ENCODE measurements at places on chromosomes 16 and 17.
A peak's percentile ranks its signal among the peaks of the same experiment; 100 is the strongest.

GRCh38 chr16:86011532-86011931 is 112.6 kb downstream of the IRF8 start:
- DNase-seq = no peak

DNA sequence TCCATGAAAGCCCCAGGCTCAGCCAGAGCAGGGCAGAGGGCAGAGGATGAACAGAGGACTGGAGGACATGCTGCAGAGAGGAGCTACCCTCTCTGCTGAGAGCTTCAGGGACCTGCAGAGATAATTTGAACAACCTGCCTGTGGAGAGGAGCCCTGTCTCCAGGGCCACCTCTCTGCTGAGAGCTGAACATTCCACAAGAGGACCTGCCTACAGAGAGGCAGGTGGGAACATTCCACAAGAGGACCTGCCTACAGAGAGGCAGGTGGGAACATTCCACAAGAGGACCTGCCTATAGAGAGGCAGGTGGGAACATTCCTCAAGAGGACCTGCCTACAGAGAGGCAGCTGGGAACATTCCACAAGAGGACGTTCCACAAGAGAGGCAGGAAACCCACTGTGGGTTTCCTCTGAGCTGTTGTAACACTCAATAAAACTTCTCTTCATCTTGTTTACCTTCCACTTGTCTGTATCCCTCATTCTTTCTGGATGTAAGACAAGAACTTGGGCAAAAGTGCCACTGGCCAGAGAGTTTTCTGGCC is 551.9 kb upstream of the CA10 start:
- no peak for DNase-seq

- no peak for DNase-seq
Measured at GRCh38 chr16:71851746-71852145, 6.0 kb downstream of the ATXN1L start.

DNA sequence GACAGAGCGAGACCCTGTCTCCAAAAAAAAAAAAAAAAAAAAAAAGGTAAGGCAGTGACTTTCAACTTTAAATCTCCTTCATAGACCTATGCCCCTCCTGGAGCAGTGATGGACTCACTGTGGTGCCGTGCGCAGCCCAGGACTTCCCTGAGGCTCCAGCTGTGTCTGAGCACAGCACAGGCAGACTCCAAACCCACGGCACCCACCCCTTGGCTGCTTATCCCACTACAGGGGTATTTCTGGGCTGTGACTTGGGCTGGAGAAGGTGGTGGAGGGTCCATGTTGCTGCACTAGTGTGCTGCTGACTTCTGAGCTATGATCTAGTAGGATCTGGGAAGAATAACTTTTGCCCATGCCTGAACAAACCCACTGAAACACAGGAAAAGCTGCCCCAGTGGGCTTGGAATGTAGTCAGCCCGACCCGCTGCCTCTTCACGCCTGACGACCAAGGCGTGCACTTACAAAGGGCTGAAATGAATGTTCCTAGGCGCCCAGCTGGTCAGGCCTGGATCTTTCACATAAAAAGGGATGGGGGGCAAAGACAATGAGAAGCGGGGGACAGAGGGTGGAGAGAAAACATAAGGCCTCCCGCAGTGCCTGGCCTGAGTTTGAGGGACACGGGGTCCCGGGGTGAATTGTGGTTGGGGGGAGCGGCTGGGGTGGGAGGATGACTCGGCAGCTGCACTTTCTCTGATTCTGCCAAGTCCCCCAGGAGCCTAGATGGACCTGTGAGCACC is 83.0 kb downstream of the IRF8 start:
- no peak for DNase-seq

DNA sequence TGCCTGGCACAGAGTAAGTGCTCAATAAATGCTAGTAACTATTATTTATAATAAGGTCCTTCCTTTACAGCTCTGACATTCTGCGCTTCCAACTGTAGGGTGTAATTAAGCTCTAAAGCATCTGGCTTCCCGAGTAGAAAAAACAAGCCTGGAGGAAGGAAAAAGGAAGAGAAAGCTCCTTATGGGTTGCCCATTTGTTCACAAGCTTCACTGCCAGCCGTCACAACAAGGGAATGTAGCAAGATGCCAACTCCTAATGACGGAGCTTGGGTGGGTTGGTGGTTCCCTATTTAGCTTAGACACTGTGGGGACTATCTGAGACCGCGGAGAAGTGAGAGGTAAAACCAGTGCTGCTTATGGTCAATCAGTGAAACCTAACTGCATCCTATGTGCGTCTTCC is 7.3 kb upstream of the RPRML start:
- no peak for DNase-seq

- DNase-seq = no peak
Measured at GRCh38 chr17:17032131-17032692, 10.0 kb upstream of the MPRIP start.

- DNase-seq = no peak
Measured at GRCh38 chr16:81443688-81444447, 740 bp upstream of the CMIP start.

DNA sequence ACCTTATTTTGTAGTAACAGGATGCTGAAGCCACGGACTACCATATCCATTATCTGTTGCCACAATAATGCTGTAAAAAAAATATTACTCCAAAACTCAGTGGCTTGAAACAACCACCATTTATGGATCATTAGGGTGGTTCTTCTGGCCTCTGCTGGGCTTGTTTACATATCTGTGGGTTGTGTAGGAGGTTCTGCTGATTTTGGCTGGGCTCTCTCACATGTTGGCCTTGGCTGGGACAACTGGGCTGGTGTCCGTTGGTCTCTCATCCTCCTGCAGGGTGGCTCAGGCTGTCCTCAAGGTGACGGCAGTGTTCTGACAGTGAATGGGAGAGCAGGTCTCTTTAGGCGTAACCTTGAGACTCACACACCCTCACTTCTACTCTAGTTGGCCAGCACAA is 76.0 kb downstream of the GPR139 start:
- no peak for DNase-seq

- DNase-seq = no peak
Measured at GRCh38 chr17:27907976-27908558, 14.9 kb upstream of the LYRM9 start.

- DNase-seq = no peak
Measured at GRCh38 chr17:67779098-67779672, 46.1 kb upstream of the BPTF start.

GRCh38 chr17:82497483-82498405 is 21.8 kb upstream of the FOXK2 start:
- peak; percentile 66 for DNase-seq

GRCh38 chr17:74768069-74768762 is 7.9 kb downstream of the NAT9 start:
- no peak for DNase-seq

DNA sequence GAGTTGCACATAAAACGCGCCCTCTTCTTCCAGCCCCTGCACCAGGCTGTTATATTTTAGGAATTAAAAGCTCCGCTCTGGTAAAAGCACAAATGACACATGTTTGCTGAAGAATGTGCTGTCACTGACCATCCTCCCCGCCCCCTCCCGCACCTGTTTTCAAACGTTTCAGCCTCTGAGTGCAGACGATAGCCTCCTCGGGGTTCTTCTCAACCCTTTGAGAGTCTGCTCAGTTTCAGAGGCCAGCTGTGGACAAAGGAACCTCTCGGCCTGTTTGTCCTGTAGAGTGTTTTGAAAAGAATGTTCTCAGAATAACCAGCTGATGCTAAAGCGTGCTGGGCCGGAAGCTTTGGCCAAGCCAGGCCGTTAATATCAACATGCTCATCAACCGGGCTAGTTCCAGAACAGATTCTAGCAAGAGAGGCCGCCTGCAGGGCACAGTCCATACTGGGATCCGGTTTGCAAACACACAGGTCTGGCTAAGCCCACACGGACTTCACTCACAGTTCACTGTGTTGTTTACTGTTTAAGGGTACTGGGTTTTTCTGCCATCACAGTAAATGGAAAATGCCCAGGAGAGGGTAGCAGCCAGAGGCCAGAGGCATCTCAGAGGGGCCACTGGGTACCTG is 6.4 kb upstream of the CACNG4 start:
- no peak for DNase-seq

DNA sequence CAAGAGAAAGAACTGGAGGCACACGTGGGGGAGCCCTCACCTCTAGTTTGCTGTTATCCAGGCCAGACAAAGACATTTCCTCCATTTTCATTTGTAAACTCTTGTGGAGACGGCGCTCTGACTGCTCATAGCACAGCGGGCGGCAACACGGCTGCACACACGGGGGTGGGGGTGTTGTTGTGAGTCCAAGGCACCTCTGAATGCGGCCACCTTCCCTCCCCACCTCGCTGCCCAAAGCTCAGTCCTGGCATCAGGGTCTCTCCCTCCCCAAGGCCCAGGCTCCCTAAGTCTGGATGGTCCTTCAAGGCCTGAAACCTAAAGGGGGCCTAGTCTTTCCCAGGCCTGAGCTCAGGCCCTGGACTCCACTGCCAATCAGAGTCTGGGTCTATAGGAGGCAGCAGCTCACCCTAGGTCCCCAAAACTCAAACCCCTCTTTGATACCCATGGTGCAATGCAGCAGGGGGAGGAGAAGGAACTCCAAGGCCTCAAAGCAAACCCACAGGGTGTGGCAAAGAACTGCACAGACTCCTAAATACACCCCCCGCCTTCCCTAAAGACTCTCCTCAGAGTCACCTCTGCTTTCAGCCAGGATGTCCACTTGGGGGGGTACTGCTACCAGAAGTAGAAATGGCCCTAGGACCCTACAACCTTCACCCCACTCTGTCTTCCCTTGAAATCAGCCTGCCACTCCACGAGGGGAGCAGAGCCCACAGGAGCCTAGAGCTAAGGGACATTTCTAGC is 1.5 kb downstream of the ATXN7L3 start:
- DNase-seq = no peak

- DNase-seq = no peak
Measured at GRCh38 chr16:471353-472198, 46.1 kb downstream of the RAB11FIP3 start.

DNA sequence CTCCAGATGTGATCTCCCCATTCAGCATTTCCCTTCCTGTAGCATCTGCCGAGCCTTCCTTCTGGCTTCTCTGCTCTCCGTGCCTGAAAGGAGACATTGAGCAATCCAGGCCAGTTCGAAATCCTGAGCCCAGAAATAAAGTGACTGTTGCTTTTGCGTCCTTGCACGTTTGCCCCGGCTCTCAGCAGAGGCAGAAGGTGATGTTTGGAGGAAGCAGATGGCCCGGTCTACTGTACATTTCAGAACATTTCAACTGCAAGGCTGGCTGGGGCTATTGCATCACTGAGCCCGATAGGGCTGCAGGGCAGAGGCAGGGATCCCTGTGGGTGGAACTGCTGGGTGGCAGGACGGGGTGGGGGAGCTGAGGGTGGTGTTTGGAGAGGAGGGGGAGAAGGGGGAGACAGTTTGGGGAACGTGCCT is 29.4 kb downstream of the IRF8 start:
- DNase-seq = no peak

- no peak for DNase-seq
Measured at GRCh38 chr17:75135946-75136345, 4.4 kb upstream of the NT5C start.

DNA sequence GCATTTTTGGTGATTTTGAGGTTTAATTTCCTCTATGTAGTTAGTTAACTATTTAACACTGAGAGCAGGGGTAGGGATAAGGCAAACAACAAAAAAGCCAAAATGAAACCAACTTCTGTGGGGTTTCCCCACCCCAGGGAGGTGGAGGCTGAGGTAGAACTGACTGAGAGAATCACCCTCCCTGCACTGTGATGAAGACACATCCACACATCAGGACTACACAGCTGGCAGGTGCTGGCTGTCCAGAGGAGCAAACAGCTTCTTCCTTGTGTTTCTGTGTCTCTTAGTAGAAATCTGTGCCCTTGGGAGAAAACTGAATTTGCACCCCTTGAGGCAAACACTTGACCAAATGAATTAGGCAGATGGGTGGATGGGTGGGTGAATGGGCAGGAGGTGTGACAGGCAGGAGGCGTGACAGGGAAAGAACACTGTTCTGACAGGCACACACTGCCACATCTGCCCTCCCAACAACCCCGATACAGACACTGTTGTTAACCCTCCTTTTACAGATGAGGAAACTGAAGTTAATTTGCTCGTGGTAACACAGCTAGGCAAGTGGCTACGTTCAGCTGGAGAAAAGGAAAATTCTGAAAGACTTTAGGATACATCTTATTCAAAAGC is 62.9 kb upstream of the AMZ2 start:
- no peak for DNase-seq

DNA sequence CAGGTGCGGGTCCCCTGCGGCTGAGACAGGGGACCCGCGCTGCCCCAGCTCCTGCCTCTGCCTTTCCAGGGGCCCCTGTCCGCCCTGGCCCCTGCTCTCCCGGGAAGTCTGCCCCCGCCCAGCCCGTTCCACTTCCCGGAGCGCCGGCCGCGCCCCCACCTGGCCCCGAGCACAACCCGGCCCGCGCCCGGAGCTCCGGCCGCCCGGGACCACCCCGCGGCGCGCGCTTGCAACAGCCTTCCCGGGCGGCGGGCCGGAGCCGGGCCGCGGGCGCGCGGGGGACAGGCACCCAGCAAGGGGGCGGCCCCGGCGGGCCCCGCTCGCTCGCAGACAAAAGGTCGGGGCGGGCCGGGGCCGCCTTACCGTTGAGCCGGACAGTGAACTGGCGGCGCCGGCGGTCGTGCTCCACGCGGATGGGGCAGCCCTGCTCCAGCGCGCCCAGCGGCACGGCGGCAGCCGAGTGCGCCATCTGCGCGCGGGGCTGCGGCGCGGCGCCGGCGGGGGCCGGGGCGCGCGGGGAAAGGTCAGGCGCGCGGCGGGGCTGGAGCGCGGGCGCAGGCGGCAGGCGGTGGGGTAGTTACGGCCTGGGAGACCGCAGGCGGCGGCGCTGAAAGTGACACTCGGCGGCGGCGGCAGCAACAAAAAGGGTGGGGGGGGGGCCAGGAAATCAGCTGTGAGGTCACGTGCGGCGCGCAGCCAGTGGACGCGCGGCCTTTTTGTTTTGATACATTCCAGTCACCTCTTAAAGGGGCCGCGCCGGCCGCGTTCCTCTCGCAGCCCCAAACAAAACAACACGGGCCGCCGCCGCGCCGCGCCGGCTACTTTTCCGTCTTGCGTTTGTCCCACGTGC is at the start of gene NATD1:
TSS of gene NATD1 (minus strand) at position 615 of the 850 bp plus-strand sequence. CDS start at position 469, 146 bp downstream.
- DNase-seq = peak; percentile 67

- DNase-seq = no peak
Measured at GRCh38 chr17:21318439-21318838, 33.9 kb downstream of the MAP2K3 start.

Data from NCI-H2081 (cell line).